ENCODE measurements at places on chromosomes 12 and 14. TPM values are rescaled to one million over a fixed set of nuclear protein-coding genes. Genes with fewer than 3 reads are reported as not detected.

Gene HCAR2
- total RNA-seq = 0.16 TPM

Gene FGD6
- 1.1 TPM for total RNA-seq

Gene ASPG
- not detected for total RNA-seq

Gene KRT86
- total RNA-seq = 0.34 TPM

Measured in activated T-helper 2 cell treated with anti-CD3 and anti-CD28 coated beads, Interferon-gamma antibody, Interleukin-2, Interleukin-4, amounts not matched to agents 10 μg/mL and 5 μg/mL and 100 μg/mL, durations not matched to agents 14 hours and 24 hours and 36 hours (primary cell).